Subcutaneous preadipocyte (primary cell): ENCODE measurements at places on chromosomes 7 and 10. TPM values are rescaled to one million over a fixed set of nuclear protein-coding genes. Genes with fewer than 3 reads are reported as not detected.

Gene SSC4D
- 0.39 and 1.1 TPM in 2 replicates for total RNA-seq

Gene TWIST1
- 45.0 and 77.2 TPM in 2 replicates for total RNA-seq

Gene FRMPD2
- total RNA-seq = under 0.01 TPM in 1 of 2 replicates, not detected in the other

Gene MYOF
- 180 and 193 TPM in 2 replicates for total RNA-seq

Gene TMEM270
- not detected in 2 replicates for total RNA-seq

Gene TEX36
- total RNA-seq = not detected in 2 replicates

Gene CYP2E1
- total RNA-seq = under 0.01 and 0.39 TPM in 2 replicates

Gene ZNF679
- total RNA-seq = not detected in 2 replicates
